Adrenal gland (tissue), 19 donors: ENCODE measurements at places on chromosomes 7 and 10. TPM values are rescaled to one million over a fixed set of nuclear protein-coding genes. Genes with fewer than 3 reads are reported as not detected.
A peak's percentile ranks its signal among the peaks of the same experiment; 100 is the strongest.

- H3K4me3 ChIP-seq: no peak overlapping the region
- no peak overlapping the region for H3K27ac ChIP-seq
- no peaks in the 10 kb centered on the region for H3K36me3 ChIP-seq
Measured at GRCh38 chr10:14153570-14154055, 177.1 kb downstream of the FRMD4A start.

Gene PPIA
- 589 TPM for total RNA-seq

DNA sequence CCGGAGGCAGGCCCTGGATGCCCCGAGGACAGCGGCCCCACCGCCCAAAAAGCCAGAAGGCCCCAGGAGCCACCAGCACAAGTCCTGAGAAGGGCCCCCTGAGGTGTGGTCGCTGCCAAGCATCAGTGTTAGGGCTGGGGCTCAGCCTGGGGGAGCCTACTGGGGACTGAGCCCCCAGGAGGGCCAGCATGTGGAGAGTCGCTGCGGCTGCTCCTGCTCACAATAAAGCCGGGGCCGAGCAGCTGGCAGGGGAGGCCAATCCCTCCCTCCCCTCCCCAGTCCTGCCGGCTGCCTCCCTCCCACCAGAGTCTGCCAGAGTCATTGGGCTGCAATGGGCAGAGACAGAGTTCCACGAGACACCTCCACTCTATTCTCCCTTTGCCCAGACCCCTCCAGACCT is 3.1 kb upstream of the ASIC3 start:
- H3K27me3 ChIP-seq: no peaks in the 10 kb centered on the region
- no peaks in the 10 kb centered on the region for H3K36me3 ChIP-seq
- no peak overlapping the region for H3K27ac ChIP-seq
- no peak for DNase-seq
- no peak overlapping the region for H3K4me3 ChIP-seq
- no peaks in the 10 kb centered on the region for H3K4me1 ChIP-seq

Gene EBF3
- 0.12 TPM for total RNA-seq

Gene PTPRZ1
- total RNA-seq: 1.3 TPM

Gene METTL2B
- 24.5 TPM for total RNA-seq

Gene KIF11
- total RNA-seq: 2.5 TPM

Gene FBXO24
- total RNA-seq: 0.55 TPM

Gene FAM25G
- total RNA-seq: not detected

Gene GPER1
- 20.4 TPM for total RNA-seq

Gene VSTM4
- 61.6 TPM for total RNA-seq

- H3K27me3 ChIP-seq: no peaks in the 10 kb centered on the region
- no peak overlapping the region for H3K4me3 ChIP-seq
- no peaks in the 10 kb centered on the region for H3K36me3 ChIP-seq
- DNase-seq: no peak
- no peak overlapping the region for H3K27ac ChIP-seq
Measured at GRCh38 chr10:133004478-133004877, 62.1 kb upstream of the CFAP46 start.

DNA sequence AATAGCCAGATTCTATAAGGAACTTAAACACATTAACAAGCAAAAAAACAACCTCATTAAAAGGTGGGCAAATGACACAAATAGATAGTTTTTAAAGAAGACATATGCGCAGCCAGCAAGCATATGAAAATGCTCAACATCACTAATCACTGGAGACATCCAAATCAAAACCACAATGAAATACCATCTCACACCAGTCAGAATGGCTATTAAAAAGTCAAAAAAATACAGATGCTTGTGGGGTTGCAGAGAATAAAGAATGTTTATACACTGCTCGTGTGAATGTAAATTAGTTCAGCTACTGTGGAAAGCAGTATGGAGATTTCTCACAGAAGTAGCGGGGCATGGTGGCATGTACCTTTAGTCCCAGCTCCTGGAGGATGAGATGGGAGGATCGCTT is 164.0 kb downstream of the CHRM2 start:
- H3K27ac ChIP-seq: no peak overlapping the region
- no peak for DNase-seq
- H3K4me1 ChIP-seq: no peaks in the 10 kb centered on the region
- H3K36me3 ChIP-seq: no peaks in the 10 kb centered on the region

Gene NEBL
- 4.4 TPM for total RNA-seq

Gene UPF2
- 11.3 TPM for total RNA-seq

Gene TAS2R3
- 0.28 TPM for total RNA-seq

- H3K36me3 ChIP-seq: no peaks in the 10 kb centered on the region
- peak; percentile 53 for DNase-seq
- peak overlapping the region; percentile 97 for H3K27ac ChIP-seq
- peak overlapping the region; percentile 89 for H3K4me3 ChIP-seq
- H3K27me3 ChIP-seq: no peaks in the 10 kb centered on the region
Measured at GRCh38 chr7:5424749-5425506, 1.3 kb upstream of the TNRC18 start.

GRCh38 chr10:126663880-126664279 is 6.6 kb downstream of the C10orf90 start:
- DNase-seq: no peak
- no peaks in the 10 kb centered on the region for H3K4me1 ChIP-seq
- no peak overlapping the region for H3K4me3 ChIP-seq
- H3K27ac ChIP-seq: no peak overlapping the region
- H3K27me3 ChIP-seq: peaks cover 9% of the 10 kb centered on the region

DNA sequence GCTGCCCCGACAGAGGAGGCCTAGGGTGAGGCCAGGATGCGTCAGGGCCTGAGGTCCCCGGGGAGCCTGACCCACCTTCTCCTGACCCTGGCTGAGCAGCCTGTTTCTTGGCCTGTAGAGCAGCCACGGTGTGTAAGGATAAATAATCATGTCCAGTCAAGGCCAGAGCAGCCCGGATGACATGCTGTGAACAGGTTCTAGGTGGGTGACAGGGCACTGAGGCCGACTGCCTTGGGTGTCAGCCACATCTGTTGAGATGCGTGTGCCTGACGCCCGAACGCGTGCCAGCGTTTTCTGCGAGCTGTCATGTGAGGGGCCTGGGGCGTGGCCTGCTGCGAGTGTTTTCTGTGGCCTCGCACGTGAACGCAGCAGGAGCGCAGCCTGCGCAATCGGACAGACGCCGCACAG is 118.3 kb downstream of the FAM53B start:
- no peaks in the 10 kb centered on the region for H3K36me3 ChIP-seq
- no peak overlapping the region for H3K27ac ChIP-seq
- no peaks in the 10 kb centered on the region for H3K27me3 ChIP-seq
- peak; percentile 59 for DNase-seq

GRCh38 chr7:2825559-2826227 is 18.4 kb downstream of the GNA12 start:
- H3K27me3 ChIP-seq: no peaks in the 10 kb centered on the region
- DNase-seq: no peak
- H3K36me3 ChIP-seq: no peaks in the 10 kb centered on the region
- no peak overlapping the region for H3K4me3 ChIP-seq
- no peak overlapping the region for H3K27ac ChIP-seq

GRCh38 chr7:22487978-22488642 is 11.9 kb downstream of the STEAP1B start:
- no peaks in the 10 kb centered on the region for H3K27me3 ChIP-seq
- DNase-seq: no peak
- H3K36me3 ChIP-seq: no peaks in the 10 kb centered on the region
- H3K4me3 ChIP-seq: no peak overlapping the region
- H3K4me1 ChIP-seq: no peaks in the 10 kb centered on the region

DNA sequence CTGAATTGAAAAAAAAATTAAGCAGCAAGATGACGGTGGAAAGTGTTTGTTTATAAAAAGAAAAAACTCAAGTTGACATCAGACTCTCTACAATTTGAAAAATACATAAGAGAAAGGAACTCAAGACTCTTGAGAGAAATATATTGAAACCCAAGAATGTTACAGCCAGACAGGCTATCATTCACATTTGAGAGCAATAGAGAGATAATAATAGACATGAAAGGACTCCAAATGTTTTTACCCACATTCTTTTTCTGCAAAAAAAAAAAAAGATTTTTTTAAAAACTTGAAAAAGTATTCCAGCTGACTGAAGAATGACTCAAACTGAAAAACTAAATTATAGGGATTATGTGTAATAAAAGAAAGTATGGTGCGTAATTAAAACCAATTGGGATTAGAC is 532.4 kb downstream of the INHBA start:
- no peak overlapping the region for H3K4me3 ChIP-seq
- no peaks in the 10 kb centered on the region for H3K36me3 ChIP-seq
- H3K27me3 ChIP-seq: no peaks in the 10 kb centered on the region
- no peaks in the 10 kb centered on the region for H3K4me1 ChIP-seq
- DNase-seq: no peak

DNA sequence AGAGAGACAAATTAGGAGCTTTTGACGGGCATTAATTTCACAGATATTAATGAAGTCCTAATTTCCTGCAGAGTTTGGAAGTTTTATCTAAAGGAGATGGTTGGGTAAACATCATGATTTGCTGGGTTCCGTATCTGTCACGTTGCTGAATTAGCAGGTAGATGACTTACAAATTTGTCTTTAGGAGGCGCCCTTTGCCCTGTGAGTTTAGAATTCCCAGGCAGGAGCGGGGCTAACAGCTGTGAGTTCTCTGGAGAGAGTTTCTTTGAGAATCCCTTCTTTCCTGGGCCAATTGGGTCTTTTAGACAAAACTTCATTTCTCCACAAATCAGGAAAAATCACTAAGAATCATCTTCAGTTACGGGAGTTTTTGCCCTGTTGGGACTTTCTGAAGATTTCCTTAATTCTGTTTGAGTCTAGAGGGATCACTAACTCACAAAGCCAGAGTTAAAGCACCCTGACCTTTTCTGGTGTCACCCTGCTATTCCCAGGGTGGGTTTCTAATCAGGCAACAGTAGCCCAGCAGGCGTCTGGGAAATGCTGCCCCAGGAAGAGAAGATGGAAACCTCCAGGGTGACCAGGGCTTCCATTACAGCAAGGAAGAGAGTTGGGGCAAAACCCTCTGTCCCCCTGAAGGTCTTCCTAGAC is 63.7 kb downstream of the PRKCQ start:
- no peak overlapping the region for H3K27ac ChIP-seq
- H3K4me1 ChIP-seq: no peaks in the 10 kb centered on the region
- DNase-seq: no peak

GRCh38 chr7:103766660-103767059 is 222.8 kb downstream of the RELN start:
- no peaks in the 10 kb centered on the region for H3K4me1 ChIP-seq
- H3K4me3 ChIP-seq: no peak overlapping the region
- H3K27me3 ChIP-seq: no peaks in the 10 kb centered on the region
- H3K27ac ChIP-seq: no peak overlapping the region
- DNase-seq: no peak

Gene GIMAP5
- 13.4 TPM for total RNA-seq

Gene DDC
- 13.3 TPM for total RNA-seq
